ENCODE measurements at places on chromosomes 7 and 10.

GRCh38 chr7:17041324-17041723 is 159.5 kb upstream of the AGR3 start:
- DNase-seq = no peak

DNA sequence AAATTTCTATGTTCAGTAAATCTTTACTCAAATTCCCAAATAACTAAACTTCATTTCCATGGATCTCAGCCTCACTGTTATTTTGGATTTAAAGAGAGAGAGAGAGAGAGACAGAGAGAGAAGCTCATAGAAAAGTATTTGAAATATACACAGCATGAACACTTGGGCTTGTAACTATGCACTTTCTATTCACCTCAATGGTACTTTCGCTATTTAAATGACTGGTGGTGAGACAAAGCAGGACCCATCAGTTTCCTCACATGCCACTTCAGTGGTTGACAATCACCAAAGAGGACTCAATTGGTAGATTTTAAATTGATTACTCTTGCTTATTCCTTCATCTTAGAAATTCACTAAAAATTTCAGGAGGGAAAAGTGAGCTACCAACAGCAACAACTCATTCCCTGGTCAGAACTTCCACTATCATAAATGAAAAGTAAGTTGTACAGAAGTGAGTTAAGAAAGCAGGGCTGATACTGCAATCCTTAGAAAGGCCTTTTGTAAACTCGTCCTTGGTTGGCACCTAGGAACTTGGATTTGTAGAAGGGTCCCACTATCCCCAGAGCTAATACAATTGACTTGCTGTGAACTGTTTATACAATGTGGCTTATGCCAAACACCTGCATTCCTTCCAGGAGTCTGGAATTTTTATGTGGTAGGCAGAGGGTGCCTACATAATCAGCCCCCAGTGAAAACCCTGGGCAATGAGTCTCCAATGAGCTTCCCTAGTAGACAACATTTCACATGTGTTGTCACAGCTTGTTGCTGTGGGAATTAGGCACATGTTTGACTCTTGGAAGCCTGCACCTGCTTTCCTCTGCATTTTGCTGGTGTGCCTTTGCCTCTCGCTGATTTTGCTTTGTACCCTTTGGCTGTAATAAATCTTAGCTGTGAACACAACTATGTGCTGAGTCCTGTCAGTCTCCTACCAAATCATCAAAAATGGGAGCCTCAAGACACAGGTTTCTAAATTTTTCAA is 10.8 kb downstream of the ERLIN1 start:
- no peak for DNase-seq

GRCh38 chr7:71787513-71787912 is 624.6 kb downstream of the CALN1 start:
- DNase-seq = no peak

DNA sequence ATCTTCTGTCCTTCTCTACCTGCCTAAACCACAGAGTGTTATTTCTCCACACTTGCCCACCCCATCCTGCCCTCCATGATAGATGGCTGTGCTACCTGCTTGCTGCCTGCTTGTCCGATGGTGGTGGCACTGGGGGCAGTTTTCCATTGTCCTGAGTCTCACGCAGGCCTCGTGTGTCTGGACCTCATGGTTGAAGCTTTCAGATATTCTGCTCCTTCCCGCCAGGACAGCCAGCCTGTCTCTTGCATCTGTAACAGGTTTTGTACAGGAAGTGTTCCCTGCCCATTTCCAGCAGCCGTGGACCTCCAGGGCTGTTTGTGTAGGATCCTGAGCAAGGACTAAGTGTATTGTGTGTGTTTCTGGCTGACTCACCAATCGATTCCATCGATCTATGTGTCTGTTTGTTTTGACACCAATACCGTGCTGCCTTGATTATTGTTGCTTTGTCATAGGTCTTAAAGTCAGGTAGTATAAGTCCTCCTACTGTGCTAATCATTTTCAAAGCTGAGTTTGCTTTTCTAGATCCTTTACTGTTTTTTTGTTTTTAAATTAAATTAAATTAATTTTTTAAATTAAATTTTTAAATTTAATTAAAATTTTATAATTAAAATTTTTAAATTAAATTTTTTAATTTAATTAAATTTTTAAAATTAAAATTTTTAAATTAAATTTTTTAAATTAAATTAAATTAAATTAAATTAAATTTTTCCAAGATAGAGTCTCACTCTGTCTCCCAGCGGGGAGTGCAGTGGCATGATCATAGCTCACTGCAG is 8.5 kb downstream of the IL15RA start:
- no peak for DNase-seq

DNA sequence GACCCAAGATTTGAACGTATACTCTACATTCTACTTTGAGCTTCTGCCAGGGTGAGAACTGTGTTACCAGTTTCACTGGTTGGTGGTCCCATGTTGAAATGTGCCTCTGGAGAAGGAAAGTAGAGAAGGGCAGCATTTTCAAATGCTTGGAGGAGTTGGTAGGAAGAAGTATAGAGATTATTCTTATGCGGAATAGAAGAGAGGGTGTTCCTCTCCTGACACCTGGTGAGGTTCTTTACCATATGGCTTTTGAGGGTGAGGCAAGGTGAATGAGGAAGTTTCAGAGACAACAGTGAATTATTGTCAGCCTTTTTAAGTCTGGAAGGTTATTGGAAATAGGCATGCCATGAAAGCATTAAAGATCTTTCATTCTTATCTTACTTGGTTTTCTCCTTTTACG is 34.3 kb downstream of the R3HCC1L start:
- DNase-seq = no peak

DNA sequence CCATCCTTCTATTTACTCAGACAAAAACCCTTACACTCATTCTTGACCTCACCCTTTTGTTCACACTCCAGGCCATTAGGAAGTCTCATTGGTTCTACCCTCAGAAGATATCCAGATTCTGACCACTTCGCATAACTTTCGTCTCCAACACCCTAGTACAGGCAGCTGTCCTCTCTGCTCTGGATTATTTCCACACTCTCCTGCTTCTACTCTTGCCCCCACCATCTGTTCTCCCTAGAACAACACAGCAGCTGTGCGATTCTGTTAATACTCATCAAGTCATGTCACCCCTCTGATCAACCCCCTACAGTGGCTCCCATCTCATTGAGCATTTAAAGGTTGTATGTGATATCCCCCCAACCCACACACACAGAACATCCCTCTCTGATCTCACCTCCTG is 15.5 kb upstream of the TRIL start:
- DNase-seq = no peak

DNA sequence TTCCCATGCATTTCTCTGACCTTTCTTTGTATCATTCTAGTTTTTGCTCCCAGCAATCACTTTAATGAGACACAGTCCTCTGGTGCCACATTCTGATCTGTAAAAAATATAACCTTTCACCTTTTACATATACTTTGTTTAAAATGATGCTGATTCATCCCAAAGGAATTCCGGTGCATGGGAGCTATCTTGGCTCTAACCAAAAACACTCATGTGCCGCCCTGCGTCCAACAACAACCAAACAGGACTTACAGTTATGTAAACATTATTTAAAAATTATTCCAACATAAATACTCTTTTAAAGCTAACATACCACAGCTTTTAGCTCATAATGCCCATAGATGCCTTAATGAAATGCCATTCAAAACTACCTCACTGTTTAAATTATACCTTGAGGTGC is 7.7 kb upstream of the OPALIN start:
- no peak for DNase-seq

GRCh38 chr7:135235841-135236240 is 2.2 kb downstream of the STRA8 start:
- DNase-seq = no peak

DNA sequence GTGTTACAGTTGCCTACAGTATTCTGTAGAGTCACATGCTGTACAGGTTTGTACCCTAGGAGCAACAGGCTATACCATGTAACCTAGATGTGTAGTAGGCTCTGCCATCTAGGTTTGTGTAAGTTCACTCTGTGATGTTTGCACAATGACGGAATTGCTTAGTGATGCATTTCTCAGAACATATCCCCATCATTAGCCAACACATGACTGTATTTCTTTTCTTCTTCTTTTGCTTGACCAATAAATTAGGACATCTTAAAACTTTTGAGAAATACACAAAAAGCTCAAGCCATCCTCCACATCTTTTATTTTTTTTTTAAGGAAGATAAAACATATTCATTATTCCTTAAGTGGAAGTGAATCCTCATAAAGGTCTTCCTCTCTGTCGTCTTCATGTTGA is 5.4 kb upstream of the PFKFB3 start:
- no peak for DNase-seq

- DNase-seq = no peak
Measured at GRCh38 chr10:122986335-122986734, 6.1 kb downstream of the PSTK start.

DNA sequence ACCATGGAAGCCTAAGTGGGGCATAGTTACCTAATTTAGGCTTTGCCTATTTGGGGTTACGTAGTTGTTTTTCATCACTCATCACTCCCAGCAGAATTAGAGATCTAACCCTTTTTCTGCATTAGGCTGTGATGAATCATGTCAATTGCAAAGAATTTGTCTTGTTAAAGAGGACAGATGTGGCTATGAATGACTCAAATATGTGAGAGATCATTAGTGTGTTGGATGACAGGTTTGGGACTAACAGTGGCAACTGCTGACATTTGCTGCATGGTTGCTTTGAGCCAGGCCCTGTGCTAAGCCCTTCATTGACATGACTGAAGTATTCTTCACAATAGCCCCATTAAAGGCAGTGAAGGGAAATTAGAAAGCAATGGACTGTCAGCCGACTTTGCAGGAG is 83.4 kb upstream of the BMPER start:
- DNase-seq = no peak

DNA sequence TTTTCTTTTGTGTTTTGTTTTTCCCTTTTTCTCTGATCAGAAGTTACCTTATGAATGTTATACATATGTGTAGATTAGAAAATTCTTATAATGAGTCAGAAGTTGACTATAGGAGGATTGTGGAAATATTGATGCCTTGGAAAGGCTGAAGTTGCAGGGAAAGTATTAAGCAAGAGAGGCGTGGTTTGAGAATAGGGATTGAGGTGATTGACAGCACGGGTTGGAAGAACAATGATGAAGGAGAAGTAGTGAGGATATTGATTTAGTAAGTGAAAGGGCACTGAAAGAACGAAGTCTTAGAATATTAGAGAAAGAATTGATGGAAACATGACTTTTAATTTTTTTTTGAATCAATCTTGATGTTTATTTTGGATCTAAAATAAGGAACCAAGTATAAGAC is 176.0 kb downstream of the EXOC4 start:
- DNase-seq = no peak

- DNase-seq = no peak
Measured at GRCh38 chr10:42928064-42928463, 145.5 kb downstream of the BMS1 start.

GRCh38 chr10:28669227-28670173 is 7.8 kb upstream of the BAMBI start:
- DNase-seq = no peak

DNA sequence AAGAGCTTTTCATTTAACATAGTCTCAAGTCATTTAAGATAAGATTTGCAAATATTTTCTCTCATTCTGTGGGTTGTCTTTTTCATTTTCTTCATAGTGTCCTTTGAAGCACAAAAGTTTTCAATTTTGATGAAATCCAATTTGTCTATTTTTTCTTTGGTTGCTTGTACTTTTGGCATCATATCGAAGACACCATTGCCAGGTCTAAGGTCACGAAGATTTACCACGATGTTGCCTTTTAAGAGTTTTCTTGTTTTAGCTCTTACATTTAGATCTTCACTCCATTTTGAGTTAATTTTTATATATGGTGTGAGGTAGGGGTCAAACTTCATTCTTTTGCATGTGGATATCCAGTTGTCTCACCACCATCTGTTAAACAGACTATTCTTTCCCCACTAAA is 34.7 kb downstream of the TMEM270 start:
- no peak for DNase-seq

- no peak for DNase-seq
Measured at GRCh38 chr7:4040109-4040928, 641.8 kb upstream of the FOXK1 start.

GRCh38 chr10:78255214-78255613 is 221.6 kb downstream of the RPS24 start:
- DNase-seq = no peak

DNA sequence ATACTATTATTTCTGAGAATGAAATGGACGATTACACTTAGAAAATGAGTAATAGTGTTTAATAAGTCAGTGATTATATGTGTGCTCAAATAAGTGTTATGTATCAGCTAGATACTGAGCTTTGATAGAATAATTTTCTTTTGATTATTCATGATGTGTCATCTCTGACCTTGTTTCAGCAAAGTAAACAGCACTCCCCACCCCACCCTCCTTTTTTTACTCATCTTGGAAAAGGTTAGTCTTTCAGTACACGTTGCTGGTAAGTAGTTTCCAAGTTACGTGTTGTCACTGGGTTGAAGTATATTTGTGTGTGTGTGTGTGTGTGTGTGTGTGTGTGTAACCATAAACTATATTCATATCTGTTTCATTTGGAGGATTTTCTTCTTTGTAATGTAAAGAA is 84.1 kb downstream of the GNAI1 start:
- DNase-seq = no peak

- no peak for DNase-seq
Measured at GRCh38 chr10:5566614-5567013, 41.9 kb downstream of the CALML3 start.

DNA sequence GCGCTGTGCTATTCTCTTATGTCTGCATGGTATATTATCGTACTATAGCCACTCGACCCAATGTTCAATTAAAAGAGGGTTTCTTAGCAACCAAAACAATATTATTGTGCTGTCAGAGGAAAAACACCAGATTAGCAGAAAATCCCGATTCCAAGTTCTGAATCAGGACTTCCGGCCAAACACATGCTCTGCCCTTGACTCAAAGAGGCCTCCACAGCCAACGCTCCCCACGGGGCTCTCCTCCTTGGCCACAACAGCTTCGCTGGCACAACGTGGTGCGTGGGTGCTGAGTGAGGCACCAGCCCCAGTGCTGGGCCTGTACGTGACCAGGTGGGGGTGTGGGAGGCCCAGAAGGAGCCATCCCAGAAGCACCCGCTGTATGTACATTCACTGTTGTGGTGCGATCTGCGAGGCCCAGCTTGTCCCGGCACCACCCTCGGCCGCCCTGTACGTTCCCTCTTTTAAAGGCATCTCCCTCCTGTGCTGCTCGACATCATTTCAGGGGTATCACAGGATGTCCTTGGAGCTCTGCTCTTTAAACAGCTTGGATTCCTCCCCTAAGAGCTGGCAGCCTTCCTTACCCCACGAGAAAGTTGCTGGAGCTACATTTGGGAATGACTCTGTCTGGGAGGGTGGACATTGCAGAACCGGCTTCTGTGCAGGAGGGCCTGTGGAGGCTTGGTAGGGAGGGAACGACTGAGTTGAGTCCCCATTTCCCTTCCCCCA is 736.2 kb downstream of the PARD3 start:
- DNase-seq = no peak

DNA sequence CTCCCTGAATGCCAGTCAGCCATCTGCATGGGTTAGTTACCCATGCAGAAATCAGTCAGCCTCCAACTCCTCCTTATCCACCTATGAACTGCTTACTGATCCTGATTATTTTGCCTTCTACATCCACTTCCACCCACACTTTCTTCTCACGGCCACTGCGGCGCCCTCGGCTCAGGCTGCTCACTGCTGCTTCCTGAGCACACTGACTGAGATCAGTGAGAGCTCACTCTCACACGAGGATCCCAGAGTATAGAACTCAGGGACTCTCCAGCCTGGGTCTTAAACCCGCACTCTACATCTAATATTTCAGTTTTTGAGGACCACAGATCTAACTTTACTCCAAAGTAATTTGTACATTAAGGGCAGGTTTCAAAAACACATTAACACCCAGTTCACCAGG is 64.4 kb downstream of the GRB10 start:
- DNase-seq = no peak
